ENCODE measurements at places on chromosomes 1 and 21.

DNA sequence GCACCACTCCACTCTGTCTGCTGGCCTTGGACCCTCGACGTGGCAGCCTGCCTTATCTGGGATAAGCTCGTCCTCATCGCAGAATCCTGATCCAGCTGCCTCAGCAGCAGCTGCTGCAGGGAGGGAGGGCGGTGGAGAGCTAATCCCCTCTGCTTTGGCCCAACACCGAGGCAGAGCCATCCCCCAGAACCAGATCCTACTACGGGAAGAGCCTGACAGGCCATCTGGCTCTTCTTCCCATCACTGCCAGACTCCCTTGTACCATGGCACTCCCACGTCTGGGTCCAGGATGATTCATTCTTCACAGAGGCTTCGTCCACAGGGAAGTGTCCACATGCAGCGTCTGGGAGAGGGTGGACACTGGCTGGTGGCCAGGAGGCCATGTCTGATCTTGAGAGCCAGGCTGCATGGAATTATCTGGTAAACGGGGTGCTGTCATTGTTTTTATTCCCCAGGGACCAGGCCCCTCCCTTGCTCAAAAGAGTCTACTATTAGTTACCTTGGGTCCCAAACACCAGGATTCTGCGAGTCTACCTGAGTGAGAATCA lies 14.6 kb upstream of the PKP1 start:
- peak; percentile 83 for DNase-seq

GRCh38 chr1:91572044-91572443 lies 71.4 kb downstream of the CDC7 start:
- DNase-seq, result no peak

- no peak for DNase-seq
These were observed 101.5 kb upstream of the RUNX3 start for GRCh38 chr1:25031601-25031965.

- DNase-seq, result no peak
These were observed 22.9 kb downstream of the DDX20 start for GRCh38 chr1:111778541-111779051.

- no peak for DNase-seq
These were observed 246.0 kb downstream of the RERE start for GRCh38 chr1:8571200-8571984.

GRCh38 chr1:49229555-49229954 lies 452.9 kb upstream of the BEND5 start:
- DNase-seq, result no peak

DNA sequence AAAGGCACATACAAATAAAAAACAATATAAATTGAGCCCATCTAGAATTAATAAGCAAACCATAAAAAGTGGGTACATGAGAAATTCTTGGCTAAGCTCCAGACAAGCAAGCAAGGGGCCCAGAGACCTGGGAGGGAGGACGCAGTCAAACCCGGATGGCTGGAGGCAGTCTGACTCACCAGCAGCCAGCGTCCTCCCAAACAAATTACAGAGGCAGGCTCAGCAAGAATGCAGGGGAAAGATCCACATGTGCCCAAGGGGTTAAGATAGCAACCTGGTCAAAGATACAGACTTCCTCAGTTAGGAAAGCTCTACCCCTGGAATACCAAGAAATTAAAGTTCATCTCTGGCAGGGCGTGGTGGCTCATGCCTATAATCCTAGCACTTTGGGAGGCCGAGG lies 7.4 kb upstream of the TIAM1 start:
- no peak for DNase-seq

DNA sequence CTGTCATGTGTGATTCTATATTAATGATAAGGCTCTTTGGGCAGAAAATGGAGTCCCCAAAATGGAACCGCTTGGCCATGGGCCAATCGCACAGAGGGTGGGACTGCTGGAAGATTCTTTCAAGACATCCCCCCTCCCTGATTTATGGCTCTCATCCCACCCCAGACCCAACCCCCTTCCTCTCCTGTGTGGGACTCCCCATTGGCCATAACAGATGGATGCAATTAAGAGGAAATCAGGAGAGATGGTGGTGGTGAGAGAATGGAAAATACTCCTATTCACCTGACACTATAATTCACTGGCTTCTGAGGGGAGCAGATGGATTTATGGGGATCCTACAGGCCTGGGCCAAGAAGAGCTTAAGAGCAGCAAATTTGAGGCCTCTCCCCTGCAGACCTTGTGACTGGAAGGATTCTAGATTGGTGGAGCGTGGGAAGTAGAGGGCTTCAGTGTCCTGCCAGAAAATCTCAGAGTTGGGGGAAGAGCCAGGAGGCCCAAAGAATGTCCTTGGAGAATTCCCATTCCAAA lies 1.7 kb downstream of the IGFN1 start:
- DNase-seq, result no peak

DNA sequence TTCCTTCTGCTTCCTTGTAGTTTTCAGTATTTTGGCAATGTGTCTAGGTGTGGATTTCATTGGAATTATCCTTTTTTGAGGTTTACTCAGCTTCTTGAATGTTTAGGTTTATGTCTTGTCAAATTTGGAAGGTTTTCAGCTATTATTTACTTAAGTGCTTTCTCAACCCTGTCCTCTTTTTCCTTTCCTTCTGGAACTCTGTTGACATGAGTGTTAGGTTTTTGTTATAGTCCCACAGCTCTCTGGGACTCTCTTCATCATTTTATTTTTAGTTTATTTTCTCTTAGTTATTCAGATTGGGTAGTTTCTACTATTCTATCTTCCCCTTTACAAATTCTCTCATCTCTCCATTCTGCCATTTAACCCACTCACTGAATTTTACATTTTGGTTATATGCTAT lies 63.1 kb upstream of the GPR88 start:
- DNase-seq, result no peak
